ENCODE measurements at places on chromosomes 6 and 20.

DNA sequence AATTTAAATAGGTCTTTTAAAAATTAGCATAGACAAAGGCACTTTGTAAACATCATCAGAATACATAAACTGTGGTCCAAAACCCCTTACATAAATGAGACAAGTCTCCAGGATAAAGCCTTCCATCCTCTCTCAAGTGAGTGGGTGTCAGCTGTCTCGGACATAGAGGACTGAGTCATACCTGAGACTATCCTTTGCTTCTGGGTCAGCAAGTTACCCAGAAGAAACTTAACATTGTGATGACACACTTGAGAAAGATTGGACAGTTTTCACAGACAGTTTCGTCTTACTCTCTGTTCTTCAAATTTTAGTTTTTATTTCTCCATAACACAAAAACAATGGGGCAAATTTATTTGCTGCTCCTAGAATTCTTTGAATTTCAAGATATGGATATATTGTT, 838.0 kb downstream of the DHX35 start:
- DNase-seq, result no peak

- no peak for DNase-seq
Observed at GRCh38 chr6:14306151-14306906, 188.8 kb downstream of the CD83 start.

DNA sequence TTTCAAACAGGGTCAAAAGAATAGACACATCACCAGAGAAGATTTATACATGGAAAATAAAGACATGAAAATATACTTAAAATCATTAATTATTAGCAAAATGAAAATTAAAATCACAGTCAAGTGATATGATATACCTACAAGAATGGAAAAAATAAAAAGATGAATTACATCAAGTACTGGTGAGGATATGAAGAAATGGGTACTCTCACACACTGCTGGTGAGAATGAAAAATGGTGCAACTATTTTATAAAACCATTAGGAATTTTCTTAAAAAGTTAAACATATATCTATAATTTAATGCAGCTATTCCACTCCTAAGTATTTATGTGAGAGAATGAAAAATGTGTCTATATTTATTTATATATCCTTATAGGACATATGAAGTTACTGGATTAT, 136.3 kb upstream of the GRIK2 start:
- DNase-seq, result no peak

- no peak for DNase-seq
Observed at GRCh38 chr6:87660226-87660911, 41.7 kb downstream of the AKIRIN2 start.

DNA sequence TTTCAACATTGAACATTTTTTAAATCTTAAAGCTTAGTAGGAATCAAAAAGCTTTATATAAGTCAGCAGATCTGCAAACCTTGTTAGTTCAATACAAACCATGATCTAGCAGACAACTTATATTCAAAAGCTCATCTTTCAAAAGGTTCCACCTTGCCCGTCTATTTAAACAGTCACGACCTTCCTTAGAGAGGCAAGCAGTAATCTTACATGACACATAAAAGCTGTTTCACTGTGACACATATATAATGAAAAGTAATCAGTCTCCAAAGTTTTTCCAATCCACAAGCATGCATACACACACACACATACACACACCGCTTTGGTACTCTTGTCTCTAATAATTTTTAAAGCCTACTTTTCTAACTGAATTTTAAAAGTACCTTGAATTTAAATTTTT, 12.9 kb downstream of the SOD2 start:
- DNase-seq, result no peak

- DNase-seq, result no peak
Observed at GRCh38 chr20:63397155-63397843, 36.1 kb upstream of the CHRNA4 start.

- DNase-seq, result no peak
Observed at GRCh38 chr6:134733801-134734200, 216.1 kb downstream of the ALDH8A1 start.

DNA sequence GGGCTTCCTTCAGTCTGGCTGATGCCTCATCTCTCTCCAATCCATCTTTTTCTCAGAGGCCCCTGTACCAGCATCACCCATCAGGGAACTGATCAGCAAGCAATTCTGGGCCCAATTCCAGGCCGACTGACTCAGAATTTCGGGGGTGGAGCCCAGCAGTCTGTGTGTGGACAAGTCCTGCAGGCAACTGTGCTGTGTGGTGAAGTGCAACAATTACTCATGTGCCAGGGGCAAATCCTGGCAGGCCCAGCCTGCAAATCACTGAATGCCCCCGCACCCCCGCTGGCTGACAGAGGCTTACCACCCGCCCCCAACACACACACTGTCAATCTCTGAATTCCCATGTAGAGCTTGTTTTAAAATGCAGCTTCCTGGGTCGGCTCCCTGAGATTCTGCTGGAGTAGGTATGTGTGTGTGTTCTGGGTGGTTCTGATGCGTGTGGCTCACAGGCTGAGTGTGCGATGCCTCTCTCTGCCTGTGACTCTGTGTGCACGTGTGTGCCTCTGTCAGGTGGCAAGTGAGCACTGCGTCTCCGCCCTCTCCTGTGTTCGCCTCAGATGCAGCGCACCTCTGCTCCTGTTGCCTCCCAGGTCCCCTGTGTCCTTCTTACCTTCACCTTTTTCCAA, 45.4 kb downstream of the SSR1 start:
- no peak for DNase-seq

DNA sequence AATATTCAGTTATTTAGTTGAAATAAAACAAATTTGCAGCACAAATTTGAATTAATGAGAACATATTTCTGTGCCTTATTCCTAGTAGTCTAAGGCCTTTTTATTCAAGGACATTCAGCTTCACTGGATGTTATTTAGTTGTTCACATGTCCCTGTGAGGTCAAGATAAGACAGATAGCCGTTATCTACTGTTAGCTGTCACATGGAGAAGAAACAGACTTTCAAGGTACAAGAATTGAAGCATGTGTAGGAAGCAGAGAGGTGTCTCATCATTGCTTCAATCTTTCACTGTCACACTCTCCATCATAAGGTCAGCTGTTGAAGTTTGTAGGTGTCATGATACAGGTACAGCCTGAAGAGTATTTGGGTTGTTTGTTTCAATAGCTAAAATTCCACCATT, 112.9 kb upstream of the JAG1 start:
- DNase-seq, result no peak

GRCh38 chr6:73085443-73085871, 139.8 kb downstream of the KHDC1L start:
- DNase-seq, result no peak
